ENCODE measurements at places on chromosomes 6 and 20.

DNA sequence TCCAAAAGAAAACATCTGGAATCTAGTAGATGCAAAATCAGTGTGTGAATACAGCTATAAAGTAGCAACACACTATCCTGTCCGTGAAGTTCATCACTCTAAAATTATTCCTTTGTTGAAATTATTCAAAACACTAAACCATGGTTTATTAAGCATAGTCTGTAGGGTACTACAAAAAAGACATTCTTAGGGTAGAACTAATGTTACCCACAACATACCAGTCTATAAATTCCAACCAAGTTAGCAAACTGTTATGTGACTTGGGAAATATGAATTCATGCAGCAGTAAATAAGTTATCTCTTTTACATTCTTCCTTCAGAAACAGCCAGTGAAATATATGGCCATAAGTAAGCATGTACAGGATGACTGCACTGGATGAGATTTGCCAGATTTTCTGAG lies 580.3 kb upstream of the ADGRB3 start:
- no peak for DNase-seq

GRCh38 chr6:27642744-27643456 lies 170.0 kb upstream of the ZNF184 start:
- DNase-seq = no peak

DNA sequence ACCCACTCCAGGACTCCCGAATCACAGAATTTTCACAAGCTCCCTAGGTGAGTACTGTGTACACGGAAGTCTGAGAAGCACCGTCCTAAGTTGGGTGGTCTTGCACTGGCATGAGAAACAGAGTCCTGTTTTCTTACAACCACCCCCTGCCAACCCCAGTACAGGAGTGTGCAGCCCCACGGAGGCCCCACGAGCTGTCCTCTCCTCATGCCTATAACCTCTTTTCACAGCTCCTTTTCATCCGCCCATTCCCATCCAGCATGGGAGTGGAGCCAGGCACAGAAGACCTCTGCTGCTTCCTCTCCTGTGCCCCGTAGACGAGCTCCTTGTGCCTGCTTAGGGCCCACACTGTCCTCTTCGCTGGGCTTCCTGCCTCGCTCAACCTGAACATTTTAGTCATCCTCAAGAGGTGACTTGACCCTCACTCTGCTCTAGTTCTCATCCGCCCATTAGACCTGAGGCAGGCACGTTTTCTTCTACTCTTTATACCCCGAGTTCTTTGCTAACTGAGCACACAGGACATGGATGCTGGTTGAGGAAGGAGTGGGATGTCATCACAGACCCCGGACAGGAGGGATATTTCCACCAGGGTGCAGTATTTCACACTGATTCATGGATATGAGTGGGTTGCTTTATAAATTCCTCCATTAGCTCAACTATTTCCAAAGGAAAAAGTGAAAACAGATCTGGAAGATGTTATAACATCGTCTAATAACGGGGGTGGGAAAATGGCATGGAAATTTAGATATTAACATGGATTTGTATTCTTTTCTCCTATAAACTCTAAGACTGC lies 160.5 kb downstream of the TTLL2 start:
- no peak for DNase-seq

- no peak for DNase-seq
Measured at GRCh38 chr6:159075506-159076228, 30.9 kb upstream of the TAGAP start.

- DNase-seq = no peak
Measured at GRCh38 chr6:167524261-167525111, 199.6 kb downstream of the TTLL2 start.

- no peak for DNase-seq
Measured at GRCh38 chr6:18748314-18748713, 361.2 kb downstream of the RNF144B start.

- no peak for DNase-seq
Measured at GRCh38 chr6:152091851-152092341, 284.4 kb downstream of the ESR1 start.

- DNase-seq = no peak
Measured at GRCh38 chr6:145071836-145072235, 663.5 kb downstream of the EPM2A start.

DNA sequence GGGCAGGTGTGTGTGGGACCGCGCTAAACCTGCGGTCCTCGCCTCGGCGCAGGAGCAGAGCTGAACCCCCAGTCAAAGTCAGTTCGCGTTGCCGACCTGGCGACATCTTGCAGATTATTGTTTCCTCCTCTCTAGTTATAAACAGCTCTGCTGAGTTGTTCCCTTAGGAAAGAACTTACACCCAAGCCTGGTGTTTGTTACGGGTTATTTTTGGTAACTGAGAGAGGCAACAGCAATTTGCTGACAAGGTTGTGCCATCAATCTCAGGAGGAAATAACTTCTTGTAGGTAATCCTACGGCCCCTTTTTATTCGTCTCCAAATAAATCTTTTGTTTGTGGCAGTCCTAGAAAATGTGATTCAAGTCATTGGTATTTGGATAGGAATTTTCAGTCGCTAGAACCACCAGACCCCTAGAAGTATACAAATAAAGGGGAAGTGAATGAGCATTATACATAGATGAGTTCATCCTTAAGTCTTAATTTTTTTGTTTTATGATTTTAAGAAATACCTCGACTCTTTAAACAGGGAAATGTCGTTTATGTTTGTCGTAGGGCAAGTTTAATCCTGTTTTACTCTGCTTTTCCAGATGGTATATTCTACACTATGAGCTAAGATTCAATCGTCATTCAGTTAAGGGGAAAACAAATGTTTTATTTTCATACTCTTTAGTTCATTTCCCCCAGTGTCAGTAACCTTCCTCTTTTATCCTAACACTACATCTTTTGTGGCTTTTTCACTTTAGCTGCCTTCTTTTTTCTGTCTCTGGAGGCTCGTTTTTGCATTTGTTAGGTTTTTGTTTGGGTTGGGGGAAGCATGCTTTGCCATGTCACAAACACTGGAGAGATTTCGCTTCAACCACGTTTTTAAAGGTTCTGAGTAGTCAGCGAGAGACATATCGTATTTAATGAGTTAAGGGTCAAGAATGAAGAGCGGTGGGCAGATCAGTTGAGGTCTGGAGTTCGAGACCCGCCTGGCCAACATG lies 1.2 kb downstream of the PM20D2 start:
- DNase-seq = no peak

DNA sequence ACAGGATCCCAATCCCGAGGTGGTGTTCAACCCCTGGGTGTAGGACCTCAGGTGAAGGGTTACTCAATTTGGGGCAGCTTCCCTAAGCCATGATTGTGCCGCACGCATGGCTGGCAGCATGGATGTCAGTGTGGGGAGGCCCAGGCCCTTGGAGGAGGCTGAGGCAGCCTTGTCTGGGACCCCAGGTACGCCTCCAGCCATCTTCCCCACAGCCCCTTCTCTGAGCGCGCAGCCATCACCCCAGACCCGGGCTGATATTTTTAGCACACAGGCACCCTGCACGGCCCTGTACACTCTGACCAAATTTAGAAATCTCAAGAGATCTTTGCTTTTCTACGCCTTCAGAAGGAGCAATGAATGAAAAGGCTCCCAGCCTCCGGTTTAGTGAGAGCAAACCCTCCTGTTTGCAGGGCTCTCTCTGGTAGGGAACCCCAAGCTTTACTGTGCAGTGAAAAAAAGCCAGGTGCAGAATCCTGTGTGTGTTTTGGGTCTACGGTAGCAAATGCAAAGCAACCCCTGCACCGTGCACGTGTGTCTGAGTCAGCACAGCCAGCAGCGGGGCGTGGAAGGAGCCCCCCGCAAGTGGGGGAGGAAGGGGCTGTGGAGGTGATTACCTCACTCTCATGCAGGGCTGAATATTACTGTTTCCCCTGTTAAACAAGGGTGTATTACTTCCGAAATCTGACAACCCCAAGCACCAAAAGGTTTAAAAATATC lies 44.3 kb downstream of the CTCFL start:
- DNase-seq = no peak

- no peak for DNase-seq
Measured at GRCh38 chr20:41649489-41649888, 31.3 kb upstream of the CHD6 start.

GRCh38 chr6:116969211-116969863 lies 92.3 kb downstream of the RFX6 start:
- no peak for DNase-seq

DNA sequence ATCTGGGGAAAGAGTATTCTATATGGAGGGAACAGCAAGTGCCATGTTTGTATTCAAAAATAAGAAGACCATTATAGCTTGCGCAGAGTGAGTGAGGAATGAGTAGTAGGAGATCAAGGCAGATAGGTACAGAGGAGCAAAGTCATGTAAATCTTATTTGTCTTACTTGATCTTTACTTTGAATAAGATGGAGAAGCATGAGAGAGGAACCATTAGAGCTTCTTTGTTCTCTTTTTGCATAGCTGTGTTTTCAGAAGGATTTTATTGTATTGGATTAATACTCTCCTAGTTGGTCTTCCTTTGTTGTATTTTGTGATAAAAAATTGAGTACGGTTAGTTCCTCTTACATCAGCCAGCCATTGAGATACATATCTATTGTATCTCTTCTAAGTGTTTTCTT lies 88.4 kb downstream of the SCAF8 start:
- DNase-seq = no peak

- no peak for DNase-seq
Measured at GRCh38 chr20:58982406-58983114, 1.5 kb downstream of the NELFCD start.

DNA sequence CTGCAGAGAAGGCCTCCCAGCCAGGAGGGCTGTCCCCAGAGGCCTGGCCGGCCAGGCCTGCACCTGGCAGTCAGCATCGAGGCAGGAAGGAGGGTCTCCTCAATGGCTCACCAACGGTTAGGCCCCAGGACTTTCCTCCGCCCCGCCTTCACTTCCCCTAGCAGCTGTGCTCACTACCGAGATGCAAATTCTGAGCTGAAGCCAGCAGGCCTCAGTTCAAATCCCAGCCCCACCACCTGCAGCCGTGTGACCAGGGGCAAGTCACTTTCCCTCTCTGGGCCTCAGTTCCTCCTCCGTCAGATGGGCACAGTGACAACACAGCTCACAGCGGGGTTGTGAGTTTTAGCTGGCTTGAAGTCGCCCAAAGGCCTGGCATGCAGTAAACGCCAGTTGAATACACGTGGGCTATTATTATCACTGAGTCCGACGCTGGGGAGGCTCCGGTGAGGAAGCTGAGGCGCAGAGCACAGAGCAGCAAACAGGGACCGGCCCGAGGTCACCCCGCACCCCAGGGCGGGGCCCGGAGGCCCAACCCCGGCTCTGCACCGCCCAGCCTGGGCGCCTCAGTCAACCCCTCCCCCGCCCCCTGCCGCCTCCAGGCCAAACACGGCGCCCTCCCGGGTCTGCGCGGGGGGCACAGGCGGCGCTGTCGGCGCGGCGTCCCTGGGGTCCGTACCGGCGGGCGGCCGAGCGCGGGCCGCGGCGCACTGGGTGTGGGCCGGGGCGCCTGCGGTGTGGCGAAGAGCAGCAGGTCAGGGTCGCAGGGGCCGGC lies 671 bp downstream of the E2F1 start:
- DNase-seq = no peak

DNA sequence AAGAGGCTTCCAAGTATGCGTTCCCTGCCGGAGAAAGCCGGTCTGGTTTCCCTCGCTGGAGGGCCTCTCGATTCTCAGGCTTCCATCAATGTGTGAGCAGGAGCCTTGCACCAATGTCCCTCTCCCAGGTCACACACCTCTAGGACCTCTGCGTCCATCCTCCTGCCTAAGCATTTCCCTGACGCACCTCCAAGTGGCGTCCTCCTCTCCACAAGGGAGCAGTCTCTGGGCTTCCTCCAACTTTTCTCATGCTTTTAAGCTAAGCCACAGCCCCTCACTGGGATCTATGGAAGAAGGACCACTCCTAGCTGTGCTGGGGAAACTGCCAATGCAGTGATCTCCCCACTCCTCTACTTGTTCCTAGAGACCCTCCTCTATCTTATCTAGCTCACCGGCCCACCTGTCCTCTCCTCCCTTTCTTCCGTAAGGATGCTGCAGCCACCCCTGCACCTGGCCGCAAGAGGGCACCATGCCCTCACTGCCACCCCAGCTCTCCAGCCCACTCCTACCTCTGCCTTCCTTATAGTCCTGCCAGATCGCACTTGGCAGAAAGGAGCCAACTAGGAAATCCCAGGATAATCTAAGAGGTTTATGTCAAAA lies 258.7 kb downstream of the LRFN2 start:
- DNase-seq = no peak

DNA sequence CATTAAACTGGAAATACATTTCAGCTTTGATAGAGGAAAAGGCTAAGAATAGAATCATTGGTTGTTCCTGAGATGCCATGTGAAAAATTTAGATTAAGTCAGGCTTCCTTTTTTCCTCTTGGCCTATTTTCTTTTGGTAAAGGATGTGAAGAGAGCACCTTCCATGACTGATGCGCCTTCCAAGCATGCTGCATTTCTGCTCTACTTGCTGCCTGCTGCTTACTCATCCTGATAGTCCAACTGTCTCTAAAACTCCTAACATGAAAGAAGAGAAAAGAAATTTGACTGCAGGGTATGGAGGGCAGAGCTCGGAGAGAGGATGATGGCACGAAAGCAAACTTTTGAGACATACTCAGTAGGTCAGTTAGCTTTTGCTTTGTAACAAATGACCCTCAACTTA lies 28.8 kb downstream of the SNAP25 start:
- DNase-seq = no peak

DNA sequence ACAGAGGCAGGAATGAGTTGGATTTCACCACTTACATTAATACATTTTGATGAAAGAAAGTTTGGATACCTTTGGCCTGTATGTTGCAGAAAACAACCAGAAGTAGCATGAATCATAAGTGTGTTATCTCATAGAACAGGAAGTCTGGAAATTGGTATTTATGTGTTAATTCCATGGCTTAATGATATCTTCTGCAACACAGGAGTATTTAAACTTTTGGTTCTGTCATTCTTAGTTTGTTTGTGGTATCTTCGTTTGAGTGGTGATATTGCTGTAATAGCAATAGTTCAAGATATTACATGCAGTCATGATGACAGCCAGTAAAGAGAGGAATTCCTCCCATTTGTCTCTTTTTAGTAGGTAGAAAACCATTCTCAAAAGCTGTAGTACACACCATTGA lies 177.3 kb downstream of the CDKAL1 start:
- DNase-seq = no peak

DNA sequence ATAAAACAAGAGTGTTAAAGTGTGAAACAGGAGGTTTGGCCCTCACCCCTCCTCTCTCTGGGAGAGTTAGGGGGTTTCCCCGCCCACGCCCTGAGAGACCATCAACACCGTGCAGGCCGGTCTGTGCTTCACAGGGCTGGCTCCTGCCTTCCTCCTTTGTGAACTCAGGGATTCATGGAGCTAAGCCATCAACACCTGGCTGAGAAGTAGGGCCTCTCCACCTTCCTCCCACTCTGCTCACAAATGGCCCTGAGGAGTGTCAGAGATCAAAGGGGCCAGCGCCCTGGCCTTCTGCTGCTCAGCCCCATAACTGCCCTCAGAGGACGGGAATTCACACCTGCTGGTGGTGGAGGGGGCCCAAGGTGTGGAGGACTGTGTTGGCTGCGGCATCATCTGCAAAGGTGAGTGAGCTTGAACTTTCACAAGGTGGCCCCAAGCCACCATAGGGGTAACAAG lies 88.6 kb downstream of the PSMB1 start:
- no peak for DNase-seq

- DNase-seq = no peak
Measured at GRCh38 chr20:46973766-46974165, 79.1 kb downstream of the EYA2 start.

Measured in cortex of kidney (tissue), 1 donor.